ENCODE measurements at places on chromosomes 5 and 9.

DNA sequence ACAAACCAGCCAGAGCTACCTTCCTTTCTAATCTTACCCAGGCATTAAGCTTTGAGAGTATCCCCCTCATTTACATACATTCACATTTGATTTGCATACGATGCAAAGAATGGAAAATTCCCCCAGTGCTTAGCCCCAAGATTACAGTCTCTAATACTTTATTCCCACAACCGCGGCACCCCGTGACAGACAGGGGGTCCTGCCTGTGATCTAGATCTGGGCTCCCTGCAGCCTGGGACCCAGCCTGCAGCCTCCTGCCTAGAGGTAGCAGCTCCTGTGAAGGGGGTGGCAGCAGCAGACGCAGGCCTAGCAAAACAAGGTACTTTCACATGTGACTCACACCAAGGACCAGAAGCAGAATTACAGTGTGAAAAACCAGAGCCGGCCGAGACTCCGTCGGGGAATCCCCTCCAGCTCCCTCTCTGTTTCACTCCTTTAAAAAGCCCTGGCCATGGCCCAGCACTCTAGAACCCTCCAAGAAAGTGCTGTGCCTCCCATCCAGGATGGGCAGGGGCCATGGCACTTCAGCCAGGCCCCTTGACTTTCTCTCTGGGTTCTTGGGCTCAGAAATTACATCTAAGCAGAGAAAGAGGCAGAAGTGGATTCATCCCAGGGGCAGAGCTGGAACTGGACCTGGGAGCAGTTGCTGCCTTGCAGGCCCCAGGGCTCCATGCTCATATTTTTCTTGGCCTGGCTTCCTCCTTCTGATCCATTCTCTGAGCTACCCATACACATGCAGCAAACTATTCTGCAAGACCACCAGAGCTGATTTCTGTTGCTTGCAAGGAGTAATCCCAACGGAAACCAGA lies 14.0 kb upstream of the TCF7 start:
- peak; percentile 53 for DNase-seq

DNA sequence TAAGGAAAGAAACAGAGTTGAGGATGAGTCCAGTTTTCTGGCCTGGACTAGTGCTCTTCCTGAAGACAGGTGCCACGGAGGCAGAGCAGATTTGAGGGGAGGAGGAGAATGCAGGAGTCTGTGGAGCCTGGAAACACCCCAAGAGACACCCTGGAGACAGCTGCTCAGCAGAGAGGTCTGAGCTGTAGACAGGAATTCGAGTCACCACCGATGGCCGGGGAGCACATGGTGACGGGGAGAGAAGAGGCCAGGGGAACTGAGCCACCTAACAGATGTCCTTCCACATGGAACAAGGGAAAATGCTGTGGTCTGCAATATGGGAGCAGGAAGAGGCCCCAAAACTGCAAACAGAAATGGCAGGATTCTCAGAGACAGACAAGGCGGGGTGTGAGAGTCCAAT lies 22.9 kb downstream of the CPLX2 start:
- no peak for DNase-seq

DNA sequence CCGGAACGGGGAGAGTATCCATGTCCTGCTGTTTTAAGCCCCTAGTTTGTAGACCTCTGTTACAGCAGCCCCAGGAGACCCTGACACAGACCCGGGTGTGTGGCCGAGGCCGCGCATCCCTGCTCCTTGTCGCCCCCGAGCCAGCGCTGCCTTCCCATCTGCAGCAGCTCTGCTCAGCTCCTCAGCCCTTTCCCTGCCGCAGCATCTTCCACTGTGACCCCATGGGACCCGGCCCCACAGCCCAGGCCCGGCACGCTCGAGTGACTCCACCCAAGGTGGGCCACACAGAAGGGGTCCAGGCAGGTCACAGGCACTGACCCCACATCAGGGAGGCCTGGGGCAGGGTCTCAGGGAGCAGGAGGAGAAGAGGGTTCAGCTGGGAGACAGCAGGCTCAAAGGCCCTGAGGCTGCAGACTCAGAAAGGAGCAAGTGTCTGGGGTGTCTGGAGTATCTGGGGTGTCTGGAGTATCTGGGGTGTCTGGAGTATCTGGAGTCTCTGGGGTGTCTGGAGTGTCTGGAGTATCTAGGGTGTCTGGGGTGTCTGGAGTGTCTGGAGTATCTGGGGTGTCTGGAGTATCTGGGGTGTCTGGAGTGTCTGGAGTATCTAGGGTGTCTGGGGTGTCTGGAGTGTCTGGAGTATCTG lies 31.2 kb downstream of the LHX3 start:
- no peak for DNase-seq

DNA sequence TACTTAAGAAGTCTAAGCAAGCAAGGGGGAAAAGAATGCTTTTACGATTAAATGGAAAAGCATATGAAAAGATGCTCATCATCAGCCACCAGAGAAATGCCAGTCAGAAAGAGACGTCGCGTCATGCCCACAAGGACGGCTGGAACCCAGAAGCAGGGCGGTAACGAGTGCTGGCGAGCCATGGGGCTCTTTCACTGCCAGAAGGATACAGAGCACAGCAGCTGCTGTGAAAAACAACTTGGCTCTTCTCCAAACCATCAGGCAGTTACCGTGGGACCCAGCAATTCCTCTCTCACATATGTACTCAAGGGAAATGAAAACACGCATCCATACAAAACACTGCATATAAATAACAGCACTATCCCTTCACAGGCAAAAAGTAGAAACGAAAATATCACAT lies 95.5 kb downstream of the CAMSAP1 start:
- peak; percentile 27 for DNase-seq

DNA sequence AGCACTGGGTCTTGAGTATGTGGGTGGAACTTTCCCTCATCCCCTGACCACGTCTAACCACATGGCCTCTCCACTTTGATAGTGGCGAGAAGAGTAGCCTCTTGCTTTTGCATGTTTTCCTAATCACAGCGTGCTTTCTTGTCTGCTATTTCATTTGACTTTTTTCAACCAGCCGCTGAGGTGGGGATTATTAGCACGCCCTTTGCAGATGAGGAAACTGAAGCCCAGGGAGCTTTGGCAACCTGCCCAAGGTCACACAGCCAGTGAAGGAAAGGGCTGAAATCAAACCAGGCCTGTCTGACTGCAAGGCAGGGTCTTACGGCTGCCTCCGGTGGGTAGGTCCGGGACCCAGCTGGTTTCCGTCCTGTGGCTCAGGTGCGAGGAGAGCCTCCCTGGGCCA lies 106.5 kb upstream of the MSX2 start:
- no peak for DNase-seq

GRCh38 chr9:71795097-71795813 lies 26.9 kb upstream of the CEMIP2 start:
- DNase-seq = no peak

- no peak for DNase-seq
These were observed 31.4 kb downstream of the SLC12A7 start for GRCh38 chr5:1080432-1080831.

DNA sequence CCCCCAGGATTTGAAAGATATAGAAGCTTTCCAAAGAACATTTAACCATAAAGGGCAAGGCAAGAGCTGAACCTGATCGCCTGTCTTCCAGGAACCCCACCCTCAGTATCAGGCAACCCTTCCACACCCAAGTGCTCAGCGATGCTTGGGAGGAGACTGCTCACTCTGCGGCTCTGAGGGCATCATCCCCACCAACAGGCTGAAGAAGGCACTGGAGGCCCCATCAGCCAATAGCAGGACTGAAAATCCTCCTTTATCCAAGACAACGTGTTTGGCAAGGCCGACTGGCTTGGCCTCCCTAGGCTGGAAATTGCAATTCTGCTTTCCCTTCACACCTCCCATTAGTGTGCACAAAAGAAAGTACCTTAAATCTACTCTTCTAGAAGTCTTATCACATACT lies 1.4 kb upstream of the PPP2CA start:
- DNase-seq = no peak

GRCh38 chr5:53445569-53445968 lies 34.9 kb upstream of the FST start:
- no peak for DNase-seq

DNA sequence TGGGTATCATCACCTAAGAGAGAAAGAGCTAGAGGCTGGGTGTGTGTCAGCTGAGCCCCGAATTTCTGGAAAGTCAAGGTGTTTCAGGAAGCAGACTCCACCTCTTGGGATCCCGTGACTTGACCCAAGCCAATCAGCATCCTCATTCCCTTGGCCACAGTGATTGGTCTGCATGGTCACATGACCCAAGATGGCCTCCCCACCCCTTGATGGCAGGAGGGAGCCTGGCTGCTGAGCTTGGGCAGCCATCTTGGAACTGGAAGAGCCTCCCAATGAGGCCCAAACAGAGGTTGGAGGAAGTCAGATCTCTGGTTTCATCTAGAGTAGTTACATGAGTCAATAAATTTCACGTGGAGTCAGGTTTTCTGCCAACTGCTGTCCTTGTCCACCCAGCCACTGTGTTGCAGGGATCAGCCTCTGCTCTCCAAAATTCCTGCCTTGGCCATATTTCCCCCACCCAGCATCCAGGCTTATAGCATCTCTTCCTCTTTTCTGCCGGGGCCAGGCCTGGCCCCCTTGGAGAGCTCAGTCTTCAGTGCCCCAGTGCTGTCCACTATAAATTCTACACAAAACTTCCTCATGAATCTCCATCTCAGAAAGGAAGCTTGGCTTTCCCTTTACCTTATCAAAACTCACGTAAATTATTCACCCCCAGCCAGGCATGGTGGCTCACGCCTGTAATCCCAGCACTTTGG lies 17.2 kb upstream of the SUSD3 start:
- no peak for DNase-seq

GRCh38 chr5:168773226-168773625 lies 194.1 kb upstream of the PANK3 start:
- no peak for DNase-seq

- DNase-seq = peak; percentile 64
These were observed 30.0 kb upstream of the GPR21 start for GRCh38 chr9:123003466-123003865.

DNA sequence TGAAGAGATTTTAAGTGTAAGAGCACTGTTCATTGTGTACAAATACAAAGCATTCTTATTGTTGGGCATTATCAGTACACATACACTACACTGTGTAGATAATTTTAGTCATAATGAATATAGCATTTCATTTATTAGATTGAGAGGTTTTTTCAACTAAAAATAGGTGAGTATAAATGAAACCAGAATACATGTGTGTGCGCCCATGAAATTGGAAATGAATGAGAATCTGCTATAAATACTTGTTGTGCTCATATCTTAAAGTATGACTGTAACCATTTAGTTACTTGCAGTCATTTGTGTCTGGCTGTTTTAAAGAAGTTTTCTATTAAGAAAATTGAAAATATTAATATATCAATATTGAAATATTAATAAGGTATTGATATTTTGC lies 189.0 kb upstream of the MEF2C start:
- no peak for DNase-seq

DNA sequence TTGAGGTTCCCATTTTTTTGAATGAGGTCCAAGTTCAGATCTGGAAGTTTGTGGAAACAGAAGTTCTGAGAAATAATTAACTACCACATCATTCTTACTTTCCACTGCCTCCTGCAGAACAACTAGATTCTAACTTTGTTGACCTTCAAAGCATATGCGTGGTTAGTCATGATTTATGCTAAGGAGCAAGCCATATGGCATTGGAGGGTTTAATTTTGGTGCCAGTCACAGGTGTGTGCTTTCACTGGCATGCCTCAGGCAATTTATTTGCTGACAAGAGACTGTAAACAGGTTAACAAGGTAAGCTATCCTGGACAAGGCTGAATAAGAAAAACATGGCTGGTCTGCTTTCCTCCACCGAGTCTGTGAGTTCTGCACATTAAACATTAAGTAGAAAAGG lies 31.5 kb downstream of the HMHB1 start:
- DNase-seq = no peak

DNA sequence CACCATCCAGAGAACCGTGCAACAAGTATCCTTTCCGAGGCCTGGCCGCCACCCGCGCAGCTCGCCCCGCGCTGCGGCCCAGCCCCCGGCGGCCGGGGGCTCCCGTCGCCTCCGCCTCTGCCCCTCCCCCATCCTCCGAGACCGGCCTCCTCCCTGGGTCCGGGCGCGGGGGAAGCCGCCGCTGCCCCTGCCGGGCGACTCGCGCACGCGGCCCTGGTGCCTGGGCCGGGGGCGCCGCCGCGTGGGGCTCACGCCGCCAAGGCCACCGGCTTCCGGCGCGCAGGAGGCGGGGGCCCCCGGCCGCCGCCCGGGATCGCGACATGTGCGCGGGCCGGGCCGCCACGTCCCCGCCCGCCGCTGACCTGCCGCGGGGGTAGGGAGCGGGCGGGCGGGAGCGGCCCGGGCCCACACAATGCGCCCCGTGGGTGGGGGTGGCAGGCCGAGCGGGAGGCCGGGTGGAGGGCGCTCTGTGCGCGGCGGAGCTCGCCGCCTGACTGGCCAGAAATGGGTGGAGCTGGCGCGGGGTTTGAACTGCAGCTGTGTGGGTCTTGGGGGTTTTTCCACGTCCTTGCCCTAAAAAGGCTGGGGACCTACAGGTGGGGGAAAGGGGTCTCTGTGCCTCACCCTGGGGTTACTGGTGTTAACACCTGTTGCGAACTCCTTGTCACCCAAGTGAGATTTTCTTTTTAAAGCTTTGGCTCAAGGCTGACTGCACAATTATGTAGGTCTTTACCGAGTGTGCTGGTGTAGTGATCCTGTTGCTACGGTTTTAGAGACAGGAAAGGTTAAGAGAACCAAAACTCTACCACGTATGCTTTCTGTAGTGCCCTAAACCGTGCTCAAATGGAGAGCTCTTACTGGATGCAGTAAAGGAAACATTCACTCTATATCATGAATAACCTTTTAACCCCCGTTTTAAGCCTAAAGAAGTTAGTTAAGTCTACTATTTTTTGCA lies 32.3 kb downstream of the TNPO1 start:
- peak; percentile 23 for DNase-seq

DNA sequence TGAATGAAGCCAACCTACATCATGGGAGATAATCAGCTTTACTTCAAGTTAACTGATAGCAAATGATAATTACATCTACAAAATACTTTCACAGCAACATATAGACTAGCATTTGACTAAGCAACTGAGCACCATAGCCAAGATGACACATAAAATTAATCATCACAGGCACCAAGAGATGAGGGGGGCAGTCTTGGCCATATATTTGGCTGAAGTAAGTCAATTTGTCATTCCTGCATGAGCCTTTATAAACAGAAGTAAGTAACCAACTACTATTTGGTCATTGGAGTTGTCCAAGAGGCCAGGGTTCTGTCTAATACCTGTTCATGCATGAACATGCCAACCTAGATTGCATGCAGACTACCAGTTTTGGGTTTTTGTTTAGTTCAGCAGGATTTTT lies 53.6 kb downstream of the PDCD1LG2 start:
- DNase-seq = peak; percentile 58

DNA sequence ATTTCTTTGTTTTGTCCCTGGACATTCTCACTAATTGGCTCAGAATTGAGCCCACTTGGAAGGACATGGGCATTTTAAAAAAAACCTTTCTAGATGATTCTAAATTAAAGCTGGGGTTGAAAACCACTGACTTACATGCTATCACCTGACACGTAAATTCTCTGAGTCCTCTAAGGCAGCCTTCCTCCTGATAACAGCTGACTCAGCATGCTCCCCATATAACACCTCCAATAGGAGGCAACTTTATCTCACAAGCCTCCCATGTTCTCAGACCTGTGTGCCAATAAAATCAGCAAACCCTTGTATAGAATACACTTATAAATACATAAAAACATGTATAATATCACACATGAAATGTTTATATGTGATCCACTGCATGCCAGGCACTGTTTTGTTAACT lies 49.2 kb upstream of the AGXT2 start:
- no peak for DNase-seq

- DNase-seq = peak; percentile 80
These were observed 75.7 kb upstream of the GLIS3 start for GRCh38 chr9:4375424-4376200.

GRCh38 chr5:96868603-96869371 lies 7.5 kb upstream of the ERAP2 start:
- peak; percentile 67 for DNase-seq

GRCh38 chr5:7824995-7825394 lies 25.9 kb downstream of the CFAP90 start:
- no peak for DNase-seq

- DNase-seq = no peak
These were observed 98.3 kb downstream of the PSD2 start for GRCh38 chr5:139893873-139894272.

Data from fibroblast of upper back skin (primary cell).